ENCODE measurements at places on chromosomes 3 and 15. TPM values are rescaled to one million over a fixed set of nuclear protein-coding genes. Genes with fewer than 3 reads are reported as not detected.
A peak's percentile ranks its signal among the peaks of the same experiment; 100 is the strongest.

- peaks cover 12% of the 10 kb centered on the region for H3K4me1 ChIP-seq
- peak overlapping the region; percentile 37 for H3K27ac ChIP-seq
- H3K27me3 ChIP-seq = no peaks in the 10 kb centered on the region
- no peak for DNase-seq
- peaks cover 65% of the 10 kb centered on the region for H3K36me3 ChIP-seq
Measured at GRCh38 chr3:69178838-69179739, 56.7 kb upstream of the LMOD3 start.

GRCh38 chr3:121748680-121749275, 763 bp downstream of the GOLGB1 start:
- H3K27ac ChIP-seq = no peak overlapping the region
- DNase-seq = no peak
- peaks cover 2% of the 10 kb centered on the region for H3K4me1 ChIP-seq
- H3K36me3 ChIP-seq = no peaks in the 10 kb centered on the region

DNA sequence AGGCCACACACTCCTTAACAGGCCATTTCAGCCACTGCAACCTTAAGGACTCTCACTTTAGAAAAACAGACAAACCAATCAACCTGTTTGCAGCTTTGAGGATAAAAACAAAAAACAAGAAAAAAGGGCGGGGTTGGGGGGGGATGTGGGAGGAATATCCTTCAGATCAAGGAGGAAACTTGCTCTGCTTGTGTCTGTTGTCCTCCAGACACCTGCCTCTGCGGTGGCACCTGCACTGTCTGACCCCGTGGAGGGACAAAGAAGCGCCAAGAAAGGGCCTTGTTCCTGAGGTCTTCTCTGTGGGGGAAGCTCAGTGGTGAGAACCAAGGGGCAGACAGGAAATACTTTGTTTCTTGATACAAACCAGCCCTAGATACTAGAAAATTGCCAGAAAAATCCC, 70.5 kb downstream of the POLR2M start:
- no peaks in the 10 kb centered on the region for H3K36me3 ChIP-seq
- peaks cover 23% of the 10 kb centered on the region for H3K4me1 ChIP-seq
- H3K27me3 ChIP-seq = peaks cover 6% of the 10 kb centered on the region
- H3K4me3 ChIP-seq = no peak overlapping the region

Gene CCDC80
- total RNA-seq = 134 TPM

Gene STRIT1
- not detected for total RNA-seq

Gene RFT1
- 28.3 TPM for total RNA-seq

Gene C3orf85
- total RNA-seq = not detected

Data from mesothelial cell of epicardium (in vitro differentiated cells).